ENCODE measurements at places on chromosomes 11 and 22.

GRCh38 chr22:29723766-29724165 is 4.0 kb downstream of the CABP7 start:
- no peak for DNase-seq

DNA sequence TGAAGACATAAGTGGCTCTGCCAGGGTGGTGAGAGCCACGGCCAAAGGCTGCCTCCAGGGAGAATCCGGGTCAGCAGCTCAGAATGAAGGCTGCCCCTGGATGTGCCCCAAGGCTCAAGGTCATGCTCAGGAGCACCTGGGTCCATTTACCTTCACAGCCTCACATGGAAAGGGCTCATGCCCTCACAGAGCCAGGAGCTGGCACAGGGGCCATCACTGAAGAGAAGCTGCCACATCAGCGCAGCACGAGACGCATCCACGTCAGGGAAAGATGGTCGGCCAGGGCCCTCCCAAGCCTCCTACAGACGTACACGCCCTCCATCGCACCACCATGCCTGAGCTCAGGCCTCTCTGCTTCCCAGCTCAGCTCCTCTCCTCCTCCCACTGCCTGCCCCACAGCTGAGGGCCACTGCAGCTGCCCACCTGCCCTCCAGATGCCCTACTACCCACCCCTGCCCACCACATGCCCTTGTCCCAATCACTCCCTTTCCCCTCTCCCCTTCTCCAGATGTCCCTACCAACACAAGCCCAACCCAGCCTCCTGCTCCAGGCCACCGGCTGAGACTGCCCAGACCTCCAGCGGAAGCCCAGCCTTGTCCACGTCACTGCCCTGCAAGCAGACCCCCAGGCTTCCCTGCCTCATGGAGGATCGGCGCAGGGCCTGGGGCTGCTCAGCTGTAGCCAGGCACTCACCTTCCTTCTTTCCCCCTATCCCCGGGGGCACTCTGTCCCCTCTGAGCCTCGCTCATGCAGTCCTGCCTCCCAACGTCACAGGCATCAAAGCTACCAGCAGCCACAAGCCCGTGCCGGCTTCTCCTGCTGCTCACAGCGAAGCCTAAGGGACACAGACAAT is 144.1 kb downstream of the SHANK2 start:
- DNase-seq: no peak

DNA sequence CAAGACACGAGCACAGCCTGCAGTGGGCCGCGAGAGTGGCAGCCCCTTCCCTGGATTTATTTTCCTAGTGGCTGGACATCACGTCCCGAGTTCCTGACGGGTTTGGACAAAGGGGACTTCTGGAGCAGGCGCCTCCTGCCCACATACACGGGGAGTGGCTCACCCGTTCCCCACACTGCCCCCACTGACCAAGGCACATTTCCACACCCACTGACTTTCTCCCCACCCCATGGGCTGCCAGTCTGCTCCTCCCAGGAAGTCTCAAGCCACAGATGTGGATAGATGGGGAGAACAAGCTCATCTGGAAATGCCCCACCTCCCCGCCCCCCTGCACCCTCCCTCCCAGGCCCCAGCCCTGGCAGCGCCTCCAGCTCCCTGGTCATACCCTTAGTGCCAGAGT is 34.0 kb upstream of the FADD start:
- DNase-seq: no peak

- no peak for DNase-seq
Measured at GRCh38 chr11:103633819-103634590, 402.4 kb upstream of the DDI1 start.

- no peak for DNase-seq
Measured at GRCh38 chr11:74992852-74993251, 4.1 kb downstream of the NEU3 start.

- no peak for DNase-seq
Measured at GRCh38 chr11:117218133-117218915, 13.5 kb downstream of the PCSK7 start.

DNA sequence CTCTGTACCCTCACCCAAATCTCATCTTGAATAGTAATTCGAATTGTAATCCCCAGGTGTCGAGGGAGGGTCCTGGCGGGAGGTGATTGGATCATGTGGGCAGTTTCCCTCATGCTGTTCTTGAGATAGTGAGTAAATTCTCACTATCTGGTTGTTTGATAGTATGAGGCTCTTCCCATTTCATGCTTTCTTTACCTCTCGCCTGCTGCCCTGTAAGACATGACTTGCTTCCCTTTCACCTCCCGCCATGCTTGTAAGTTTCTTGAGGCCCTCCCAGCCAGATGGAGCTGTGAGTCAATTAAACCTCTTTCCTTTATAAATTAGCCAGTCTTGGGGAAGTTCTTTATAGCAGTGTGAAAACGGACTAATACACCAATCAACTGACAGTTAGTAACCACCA is 60.1 kb downstream of the FAM76B start:
- no peak for DNase-seq

GRCh38 chr22:26362471-26362870 is 66.6 kb upstream of the ASPHD2 start:
- DNase-seq: no peak

DNA sequence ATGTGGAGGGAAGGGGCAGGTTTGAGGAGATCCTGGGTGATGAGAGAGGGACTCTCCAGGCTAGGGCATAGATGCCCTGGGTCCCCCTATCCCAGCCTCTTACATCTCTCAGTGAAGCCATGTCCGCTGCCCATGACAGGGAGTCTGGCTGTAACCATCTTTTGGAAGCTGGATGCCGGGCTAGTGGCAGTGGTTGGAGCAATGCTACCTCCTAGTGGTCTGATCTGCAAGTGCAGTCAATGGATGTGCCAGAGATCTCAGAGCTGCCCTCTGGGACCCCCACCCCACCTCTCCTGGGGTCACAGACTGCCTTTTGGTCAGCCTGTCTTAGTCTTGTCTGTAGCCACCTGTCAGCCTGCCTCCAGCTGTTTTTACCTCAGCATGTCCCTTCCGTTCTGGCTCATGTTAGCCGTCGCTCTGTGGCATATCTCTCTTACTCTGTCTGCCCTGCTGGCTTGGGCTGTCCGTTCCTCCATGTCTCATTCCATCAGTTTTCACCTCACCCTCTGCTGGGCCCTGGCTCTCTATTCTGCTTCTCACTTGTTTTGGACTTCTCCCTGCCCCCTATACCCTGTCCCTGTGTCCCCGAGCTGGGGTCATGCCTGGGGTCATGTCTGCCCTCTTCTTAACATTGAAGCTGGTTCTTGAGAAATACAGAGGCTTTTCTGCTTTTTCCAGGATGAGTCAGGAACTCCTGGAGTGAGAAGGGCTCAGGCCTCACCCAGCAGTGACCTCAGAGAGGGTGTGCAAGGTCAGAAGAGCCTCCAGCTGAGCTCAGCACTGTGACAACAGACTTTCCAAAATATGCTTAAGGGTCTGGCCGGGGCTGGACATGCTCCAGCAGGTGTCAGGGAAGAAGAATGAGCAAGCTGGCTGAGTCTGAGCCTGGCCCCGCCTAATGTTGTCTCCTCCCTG is 52.0 kb upstream of the THY1 start:
- DNase-seq: peak; percentile 81

DNA sequence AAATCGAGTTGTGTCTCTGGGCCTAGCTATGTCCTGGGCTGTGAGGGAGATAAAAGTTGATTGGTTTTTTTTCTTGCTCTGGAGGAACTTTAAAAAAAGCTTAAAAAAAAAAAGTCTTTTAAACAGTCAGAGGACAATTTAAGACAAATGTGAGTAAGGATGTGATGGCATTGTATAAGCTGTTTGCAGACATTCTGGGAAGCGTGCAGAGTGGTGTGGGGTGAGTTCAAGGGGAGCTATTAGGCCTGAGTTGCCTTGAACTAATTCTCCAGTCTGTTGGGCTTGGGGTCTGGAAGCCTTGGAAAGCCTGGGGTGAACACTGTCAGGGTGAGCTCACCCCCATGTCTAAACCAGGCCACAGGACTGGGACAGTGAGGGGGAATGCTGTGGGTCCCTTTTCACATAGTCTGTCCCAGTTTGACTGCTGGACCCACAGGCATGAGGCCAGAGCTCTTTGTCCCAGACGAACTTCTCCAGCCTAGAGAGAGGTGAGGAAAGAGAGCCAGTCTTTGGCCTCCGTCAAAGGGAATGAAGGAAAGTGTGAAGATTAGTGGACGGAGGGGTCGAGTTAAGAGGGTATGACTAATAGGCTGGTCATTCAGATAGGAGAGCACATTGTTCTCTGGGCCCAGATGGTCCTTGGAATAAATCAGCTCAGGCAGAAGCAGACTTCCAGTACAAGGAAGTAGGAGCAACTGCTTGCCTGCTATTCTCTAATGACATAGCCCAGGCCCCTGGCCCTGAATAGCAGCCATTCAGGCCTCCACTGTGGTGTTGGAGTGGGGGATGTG is 76.4 kb upstream of the NNMT start:
- DNase-seq: no peak

DNA sequence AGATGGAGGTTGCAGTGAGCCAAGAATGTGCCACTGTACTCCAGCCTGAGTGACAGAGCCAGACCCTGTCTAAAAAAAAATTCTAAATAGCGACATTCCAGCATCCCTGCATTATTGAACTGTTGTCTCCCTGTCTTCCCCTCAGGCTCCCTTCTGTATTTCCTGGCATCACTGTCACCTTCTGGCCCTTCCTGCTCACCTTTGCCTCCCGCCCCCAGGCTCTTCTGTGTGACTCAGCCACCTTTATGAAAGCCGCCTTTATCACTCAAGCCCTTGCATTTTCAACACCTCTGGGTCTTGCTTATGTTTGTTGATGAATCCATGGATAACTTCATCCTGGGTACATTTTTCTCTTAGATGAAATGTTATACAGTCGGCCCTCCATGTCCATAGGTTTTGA is 21.1 kb downstream of the UBASH3B start:
- no peak for DNase-seq

GRCh38 chr11:28815110-28815509 is 706.9 kb downstream of the METTL15 start:
- DNase-seq: no peak

GRCh38 chr11:134503596-134503995 is 91.6 kb upstream of the B3GAT1 start:
- DNase-seq: no peak

GRCh38 chr22:47388331-47388730 is 625.9 kb downstream of the TBC1D22A start:
- DNase-seq: no peak
